ENCODE measurements at places on chromosomes 5 and 9. TPM values are rescaled to one million over a fixed set of nuclear protein-coding genes. Genes with fewer than 3 reads are reported as not detected.

GRCh38 chr5:148574167-148574566 is 80.2 kb downstream of the HTR4 start:
- no peak for DNase-seq

DNA sequence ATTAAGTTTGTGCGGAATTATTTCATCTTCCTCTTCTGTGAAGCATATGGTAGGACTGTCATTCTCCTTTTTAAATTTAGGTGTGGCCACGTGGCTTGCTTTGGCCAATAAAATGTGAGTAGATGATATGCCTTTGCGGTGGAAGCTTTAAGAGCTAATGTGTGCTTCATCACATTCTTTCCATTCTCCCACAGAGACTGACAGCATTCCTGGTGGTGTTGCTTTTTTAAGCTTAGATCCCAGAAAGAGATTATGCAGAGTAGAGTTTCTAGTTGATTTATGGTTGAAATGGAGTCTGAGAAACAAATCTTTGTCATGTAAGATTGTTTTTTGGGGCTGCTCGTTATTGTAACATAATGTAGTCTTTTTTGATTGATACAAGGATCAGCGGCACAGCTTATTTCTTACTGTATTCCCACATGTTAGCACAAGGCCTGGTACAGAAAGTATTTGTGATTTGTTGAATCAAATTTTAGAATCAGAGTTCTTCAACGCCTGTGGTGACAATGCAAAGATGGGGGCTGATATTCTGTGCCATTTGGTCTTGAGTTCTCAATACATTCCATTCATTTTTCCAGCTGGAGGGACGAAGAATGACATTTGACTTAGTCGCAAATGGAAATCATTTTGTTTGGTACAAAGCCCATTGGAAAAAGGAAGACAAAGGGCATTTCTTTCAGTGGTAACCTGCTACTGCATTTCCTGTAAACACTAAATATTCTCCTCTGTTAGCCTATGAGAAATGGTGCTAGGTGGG is 209.9 kb upstream of the VLDLR start:
- peak; percentile 85 for DNase-seq

DNA sequence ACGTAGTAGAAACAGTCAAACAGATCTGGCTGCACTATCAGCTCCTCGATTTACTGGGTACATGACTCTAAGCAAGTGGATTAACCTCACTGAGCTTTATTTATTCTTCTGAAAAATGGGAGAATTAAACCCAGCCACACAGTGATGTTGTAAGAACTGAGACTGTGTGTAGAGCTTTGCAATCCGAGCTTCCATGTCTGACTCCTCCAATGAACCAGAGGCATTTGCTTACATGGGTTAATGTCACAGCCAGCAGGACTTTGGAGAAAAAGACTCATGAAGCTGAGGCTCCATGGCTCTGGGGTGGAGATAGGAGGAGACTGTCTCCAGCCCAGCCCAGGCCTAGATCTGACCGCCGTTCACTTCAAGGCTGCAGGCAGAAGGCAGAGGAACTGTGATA is 201.3 kb downstream of the CDK5RAP2 start:
- DNase-seq: no peak

GRCh38 chr9:95822583-95823431 is 52.7 kb upstream of the ERCC6L2 start:
- peak; percentile 98 for DNase-seq

GRCh38 chr9:129665814-129666520 is 520 bp downstream of the PRRX2 start:
- DNase-seq: no peak

DNA sequence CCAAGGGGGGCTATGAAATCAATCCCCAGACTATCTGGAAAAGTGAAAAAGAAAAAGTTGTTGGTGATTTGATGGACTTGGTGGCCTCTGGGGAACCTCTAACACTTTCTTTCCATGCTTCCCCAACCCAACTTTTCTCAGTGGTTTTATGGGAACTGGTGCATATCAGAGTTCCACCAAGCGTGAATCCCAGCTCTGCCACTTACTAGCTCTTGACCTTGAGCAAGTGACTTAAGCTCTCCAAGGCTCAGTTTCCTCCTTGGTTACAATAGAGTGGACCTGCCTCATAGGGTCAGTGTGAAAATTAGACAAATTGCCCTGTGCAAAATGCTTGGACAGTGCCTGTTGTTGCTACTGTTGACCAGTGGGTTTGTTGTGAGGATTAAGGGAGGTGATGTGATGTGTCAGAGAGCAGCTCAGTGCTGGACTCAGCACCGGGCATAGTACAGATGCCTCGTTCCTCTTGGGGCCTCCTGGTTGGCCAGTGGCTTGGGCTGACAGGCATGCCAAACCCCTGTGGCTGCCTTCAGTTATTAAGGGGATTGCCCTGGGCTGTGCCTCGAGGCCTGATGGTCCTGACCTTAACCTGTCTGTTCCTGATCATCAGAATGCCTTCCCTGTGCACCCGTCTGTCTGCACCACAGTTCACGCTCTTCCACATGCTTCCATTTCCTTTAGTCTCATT is 49.3 kb downstream of the COL15A1 start:
- no peak for DNase-seq

DNA sequence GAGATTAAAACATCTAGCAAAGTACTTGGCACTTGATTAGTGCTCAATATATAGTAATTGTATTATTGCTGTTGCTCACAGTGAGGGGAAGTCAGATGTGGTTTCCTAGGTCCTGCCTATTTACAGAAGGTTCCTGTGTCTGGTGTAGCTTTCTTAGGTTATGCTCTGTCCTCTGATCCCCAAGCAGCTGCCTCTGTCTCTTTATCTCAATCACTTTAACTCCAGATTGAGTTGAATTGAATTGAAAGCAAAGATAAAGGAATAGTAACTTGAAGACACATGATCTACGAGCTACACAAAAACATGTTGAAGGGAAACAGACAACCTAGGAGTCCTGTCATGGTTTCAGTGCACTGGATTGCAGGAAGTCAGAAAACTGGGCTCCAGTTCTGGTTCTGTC is 113.9 kb upstream of the ADAMTSL1 start:
- DNase-seq: no peak

DNA sequence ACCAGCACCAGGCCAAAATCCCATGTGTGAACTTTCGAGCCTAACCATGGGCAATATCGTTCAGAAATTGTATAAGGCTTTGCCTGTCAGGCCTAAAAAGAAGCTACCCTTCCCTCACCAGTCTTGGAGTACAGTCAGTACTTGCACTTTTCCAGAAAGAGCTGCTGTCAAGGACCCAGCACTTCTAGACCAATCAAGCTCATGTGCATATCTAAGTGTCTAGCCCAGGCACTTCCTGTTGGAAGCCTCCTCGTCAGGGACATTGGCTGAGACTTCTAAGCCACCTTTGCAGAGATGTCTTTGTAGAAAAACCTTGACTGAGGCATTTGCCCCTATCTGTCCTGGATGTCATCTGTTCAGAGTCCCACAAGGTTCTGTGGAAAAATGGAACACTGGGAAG is 1930.5 kb downstream of the EFNA5 start:
- DNase-seq: no peak

DNA sequence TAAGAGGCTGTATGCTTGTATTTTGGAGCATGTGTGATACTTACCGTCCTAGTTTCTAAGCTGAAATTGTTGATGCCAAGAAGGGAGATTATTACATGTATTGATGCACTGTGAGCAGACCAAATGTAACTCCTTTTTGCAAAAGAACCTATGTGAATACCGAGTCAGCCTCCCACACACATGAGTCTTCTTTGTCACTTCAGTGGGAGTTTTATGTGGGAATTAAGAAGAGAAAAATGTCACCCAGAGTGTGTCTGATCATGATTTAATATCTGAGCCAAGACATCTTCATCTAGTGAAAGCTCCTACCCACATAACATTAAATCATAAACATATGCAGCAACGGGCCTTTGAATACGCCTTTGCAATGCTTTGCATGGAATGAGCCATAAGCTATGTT is 380.3 kb upstream of the ACTBL2 start:
- DNase-seq: no peak

DNA sequence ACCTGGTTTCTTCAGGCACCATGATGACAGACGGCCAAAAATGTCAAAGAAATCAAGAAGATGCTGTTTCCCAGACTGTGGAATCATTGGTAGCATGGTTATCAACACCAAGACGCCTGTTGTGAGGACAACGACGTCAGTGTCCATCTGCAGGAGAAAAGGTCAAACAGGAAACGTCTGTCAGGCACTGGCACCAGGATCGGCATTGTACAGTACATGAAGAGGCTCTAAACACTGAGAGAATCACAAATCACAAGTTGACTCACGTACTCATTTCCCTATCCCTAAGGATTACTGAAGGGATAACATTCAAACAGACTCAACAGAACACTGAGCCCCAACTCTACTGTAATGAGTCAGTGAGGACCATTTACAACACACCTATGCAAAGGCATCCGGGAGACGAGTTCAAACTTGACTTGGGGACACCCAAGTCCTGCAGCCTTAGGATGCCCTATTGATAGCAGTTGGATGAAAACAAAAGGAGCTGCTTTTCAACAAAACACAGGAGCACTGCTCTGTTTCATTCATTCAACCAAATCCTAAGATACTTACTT is 21.0 kb downstream of the TSC1 start:
- DNase-seq: no peak

DNA sequence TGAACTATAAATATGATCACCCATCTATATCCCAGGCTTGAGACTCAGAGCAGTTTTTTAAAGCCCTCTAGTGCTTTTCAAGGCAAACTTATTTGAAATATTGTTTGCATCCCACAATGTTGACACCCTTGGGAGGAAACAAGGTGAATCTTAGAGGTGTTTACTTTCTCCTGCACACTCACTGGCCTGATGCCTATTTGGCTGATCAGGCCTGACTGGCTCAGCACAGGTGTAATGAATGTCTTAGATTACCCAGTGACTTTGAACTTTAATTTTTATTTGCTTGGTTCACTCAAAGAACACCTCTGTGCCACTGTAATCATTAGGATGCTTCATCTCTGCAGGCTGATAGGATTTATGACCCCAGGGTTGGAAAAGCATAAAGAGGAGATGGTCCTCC is 158.3 kb downstream of the KCTD16 start:
- no peak for DNase-seq

PALM2AKAP2 gene
- total RNA-seq: 61.3 TPM

NME5 gene
- 2.9 TPM for total RNA-seq

STPG3 gene
- not detected for total RNA-seq

APBA1 gene
- 5.9 TPM for total RNA-seq

WNK2 gene
- total RNA-seq: 0.89 TPM

SLC45A2 gene
- 0.82 TPM for total RNA-seq

LCN9 gene
- 4.8 TPM for total RNA-seq

SAXO1 gene
- total RNA-seq: 0.10 TPM
